Nucleus accumbens (tissue), 56 donors: ENCODE measurements at places on chromosomes 6 and 20.

GRCh38 chr6:4599924-4600323, 176.3 kb upstream of the CDYL start:
- no peak for DNase-seq

- DNase-seq, result no peak
Measured at GRCh38 chr20:41309817-41310216, 7.7 kb downstream of the ZHX3 start.

DNA sequence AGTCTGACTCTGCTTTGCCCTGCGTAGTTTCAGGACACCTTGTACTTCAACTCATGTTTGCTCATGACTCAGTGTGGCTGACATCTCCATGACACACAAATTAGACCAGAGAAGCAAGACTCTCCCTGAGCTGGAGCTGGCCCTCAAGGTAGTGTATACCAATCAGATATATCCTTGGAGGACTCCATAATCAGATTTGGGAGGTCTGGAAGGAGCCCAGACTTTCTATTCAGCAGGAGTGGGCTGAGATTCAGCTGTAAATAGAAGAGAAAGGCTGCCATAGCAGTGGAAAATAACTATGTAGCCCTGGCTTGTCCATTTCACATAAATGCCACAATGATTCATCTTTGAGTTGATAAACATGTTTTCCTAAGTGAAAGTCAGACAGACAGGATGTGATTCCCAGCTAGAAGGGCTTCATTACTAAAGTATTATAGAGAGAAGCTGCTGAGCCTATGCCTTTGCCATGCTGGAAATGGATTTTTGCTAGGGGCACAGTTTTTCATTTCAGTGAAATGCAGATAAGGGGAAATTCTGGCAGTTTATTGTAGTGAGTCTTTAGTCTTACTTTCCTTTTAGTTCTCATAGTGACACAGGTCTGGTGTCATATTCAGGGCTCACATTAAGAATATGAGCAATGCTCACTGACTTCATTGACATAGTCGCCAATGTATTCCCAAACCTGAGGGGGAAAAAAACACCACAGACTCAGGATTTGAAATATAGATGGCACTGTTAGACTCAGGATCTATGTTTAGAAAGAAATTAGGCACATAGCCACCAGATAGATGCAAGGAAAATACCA, 95.3 kb downstream of the CLVS2 start:
- no peak for DNase-seq

DNA sequence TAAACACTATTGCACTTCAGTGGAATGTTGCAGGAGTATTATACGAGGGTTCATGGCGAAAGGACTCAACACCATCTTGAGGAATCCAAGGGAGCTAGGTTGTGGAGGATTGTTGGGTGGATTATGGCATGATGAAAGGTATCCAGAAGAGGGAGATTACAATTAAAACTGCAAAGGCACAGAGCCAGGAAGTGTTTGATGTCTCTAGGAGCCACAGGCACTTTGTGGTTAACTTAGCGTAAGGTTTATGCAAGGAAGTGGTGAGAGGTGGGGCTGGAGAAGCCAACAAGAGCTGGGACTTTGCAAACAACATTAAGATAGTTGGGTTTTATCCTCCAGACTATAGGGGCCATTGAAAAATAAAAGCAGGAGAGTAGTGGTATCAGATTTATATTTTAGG, 86.6 kb upstream of the TPD52L1 start:
- DNase-seq, result no peak

- DNase-seq, result no peak
Measured at GRCh38 chr6:166637812-166638572, 10.9 kb upstream of the RPS6KA2 start.

GRCh38 chr20:63191400-63191799, 24.5 kb downstream of the YTHDF1 start:
- no peak for DNase-seq

GRCh38 chr20:40946451-40946850, 82.2 kb upstream of the TOP1 start:
- DNase-seq, result no peak

GRCh38 chr6:67694127-67694526, 941.0 kb upstream of the ADGRB3 start:
- no peak for DNase-seq

DNA sequence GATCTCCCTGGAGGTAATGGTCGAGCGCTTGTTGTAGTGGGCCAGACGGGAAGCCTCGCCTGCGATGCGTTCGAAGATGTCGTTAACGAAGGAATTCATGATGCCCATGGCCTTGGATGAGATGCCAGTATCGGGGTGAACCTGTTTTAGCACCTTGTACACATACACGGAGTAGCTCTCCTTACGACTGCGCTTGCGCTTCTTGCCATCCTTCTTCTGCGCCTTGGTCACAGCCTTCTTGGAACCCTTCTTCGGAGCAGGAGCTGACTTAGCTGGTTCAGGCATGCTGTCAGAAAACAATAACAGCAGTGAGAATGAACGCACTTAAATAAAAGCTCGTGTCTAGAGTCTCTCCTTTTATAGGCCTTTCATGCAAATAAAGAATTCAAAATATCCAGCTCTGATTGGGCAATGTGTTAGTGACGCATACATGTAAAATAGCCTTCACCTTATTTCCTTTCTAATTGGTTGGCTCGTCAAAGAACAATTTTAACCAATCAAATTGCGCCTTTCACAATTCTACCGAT, 129.2 kb downstream of the HFE start:
- DNase-seq, result peak; percentile 54

DNA sequence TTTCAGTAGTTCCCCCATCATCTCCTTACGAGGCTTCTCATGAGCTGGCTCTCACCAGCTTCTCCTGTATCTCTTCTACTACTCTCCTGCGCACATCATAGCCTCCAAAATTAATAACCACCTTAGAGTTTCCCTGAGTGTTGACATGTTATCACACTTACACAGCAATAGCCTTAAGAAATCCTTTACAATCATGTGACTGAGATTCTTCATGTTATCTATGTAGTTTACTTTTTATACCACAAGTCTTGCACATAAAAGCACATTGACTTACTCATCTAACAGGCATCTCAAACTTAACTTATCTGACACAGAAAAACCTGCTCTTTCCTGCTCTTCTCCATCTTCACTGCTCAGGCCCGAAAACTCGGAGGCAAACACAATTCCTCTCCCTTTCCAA, 103.7 kb upstream of the TAB2 start:
- DNase-seq, result no peak

DNA sequence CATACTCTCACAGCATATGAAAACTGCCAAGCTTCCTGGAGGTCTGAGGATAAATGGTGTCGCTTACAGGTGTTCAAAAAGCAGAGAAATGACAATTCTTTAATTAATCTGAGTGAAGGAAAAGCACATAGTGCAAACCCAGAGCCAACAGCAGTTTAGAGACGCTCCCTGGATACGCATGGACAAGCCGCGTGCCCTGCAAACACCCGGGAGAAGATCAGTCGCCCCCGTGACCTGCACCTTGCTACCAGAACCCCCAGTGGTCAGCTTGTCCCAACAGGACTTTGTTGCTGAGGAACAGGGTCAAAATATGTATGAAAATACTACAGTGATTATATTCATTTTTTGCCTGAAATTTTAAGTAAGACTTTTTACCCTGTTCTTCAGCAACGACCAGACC, 93.9 kb downstream of the PSMG4 start:
- DNase-seq, result no peak

DNA sequence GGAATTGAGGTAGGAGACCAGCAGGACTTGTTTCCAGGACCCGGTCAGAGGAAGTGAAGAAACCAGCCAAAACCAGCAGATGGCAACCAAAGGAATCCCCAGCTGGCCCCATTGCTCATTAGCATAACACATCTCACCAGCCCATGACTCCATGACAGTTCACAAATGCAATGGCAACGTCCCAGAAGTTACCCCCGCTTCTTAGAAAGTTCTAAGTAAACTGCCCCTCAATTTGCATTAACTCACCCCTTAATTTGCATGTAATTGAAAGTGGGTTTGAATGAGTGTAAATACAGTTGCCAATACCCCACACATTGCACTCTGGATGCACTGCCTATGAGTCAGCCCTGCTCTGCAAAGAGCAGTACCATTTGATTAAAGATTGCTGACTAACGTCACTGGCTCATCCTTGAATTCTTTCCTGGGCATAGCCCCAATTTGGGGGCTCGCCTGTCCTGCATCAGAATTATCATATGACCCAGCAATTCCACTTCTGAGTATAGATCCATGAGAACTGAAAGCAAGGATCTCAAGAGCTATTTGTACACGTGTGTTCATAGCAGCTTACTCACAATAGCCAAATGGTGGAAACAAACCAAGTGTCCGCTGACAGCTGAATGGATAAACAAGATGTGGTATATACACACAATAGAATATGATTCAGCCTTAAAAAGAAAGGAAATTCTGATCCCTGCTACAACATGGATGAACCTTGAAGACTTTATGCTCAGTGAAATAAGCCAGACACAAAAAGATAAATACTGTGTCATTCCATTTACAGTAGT, 36.4 kb downstream of the MYLK4 start:
- DNase-seq, result no peak

GRCh38 chr20:13455713-13456112, 183.0 kb downstream of the TASP1 start:
- no peak for DNase-seq

DNA sequence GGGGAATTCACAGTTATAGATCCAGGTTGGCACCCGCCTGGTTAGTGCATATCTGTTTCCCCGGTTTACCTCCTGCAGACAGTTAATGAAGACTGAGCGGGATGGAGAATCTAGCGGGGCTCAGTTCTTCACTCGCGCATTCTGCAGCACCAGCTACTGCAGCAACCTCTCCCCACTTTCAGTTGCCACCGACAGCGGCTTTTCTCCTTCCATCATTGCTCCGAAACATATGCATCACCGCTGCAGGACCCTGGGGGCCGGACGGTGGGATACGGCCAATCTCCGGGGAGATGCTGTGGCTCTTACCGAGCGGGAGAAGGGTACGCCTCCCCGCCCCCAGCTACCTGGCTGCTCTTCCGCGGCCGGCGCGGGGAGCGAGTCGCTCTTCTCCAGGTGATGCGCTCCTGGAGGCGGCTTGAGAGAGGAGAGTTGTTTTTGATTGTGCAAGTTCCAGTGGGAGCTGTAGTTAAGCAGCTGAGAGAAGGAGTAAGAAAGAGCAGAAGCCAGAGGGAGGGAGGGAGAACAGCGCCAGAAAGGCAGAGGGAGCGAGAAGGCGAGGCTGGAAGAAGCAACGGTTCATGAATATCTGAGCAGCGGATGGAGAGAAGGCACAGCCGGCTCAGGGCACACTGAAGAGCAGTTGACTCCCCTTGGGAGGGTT, at the start of gene SGK1:
Gene SGK1 (minus strand): TSS at position 642 of the 661 bp plus-strand sequence. CDS start 652 bp downstream, outside the sequence.
- DNase-seq, result peak; percentile 67

GRCh38 chr6:1670711-1671462, 61.2 kb downstream of the FOXC1 start:
- DNase-seq, result no peak

GRCh38 chr6:99402448-99402847, 8.5 kb upstream of the COQ3 start:
- no peak for DNase-seq

- DNase-seq, result no peak
Measured at GRCh38 chr20:40844332-40844731, 155.3 kb upstream of the MAFB start.

DNA sequence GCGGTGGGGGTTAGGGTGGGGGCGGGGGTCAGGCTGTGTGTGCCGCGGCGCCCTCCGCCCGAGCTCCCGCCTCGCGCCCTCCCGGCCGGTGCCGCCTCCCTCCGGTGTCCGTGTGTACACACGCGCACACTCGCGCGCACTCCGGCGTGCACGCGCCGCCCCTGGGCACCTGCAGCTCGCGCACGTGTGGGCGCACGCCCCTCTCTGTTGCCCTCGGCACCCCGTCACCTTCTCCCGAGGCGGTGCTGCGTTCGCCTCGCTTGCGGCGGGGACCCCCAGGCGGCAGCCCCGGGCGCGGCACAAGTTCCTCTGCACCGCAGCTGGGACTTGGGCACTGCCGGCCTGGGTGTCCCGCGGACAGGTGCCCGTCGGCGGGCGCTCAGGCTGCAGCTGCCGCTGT, 525 bp downstream of the MACROD2 start:
- peak; percentile 41 for DNase-seq

DNA sequence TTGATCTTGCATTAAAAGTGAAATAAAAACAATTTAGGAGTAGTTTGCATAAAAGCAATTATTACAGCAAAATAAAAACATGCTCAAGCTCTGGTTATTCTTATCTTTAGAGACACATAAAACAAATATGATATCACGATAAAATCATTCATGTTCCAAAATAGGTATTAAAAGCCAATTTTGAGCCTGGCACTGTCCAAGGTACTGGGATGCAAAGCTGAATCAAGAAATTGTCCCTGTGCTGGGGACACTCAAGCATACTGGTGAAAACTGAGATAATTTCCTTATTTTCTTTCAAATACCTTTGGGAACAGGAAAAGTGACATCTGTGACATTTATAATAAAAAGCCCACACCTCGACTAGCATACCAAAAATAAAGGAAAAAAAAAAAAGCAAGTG, 931 bp upstream of the MTCL3 start:
- no peak for DNase-seq

DNA sequence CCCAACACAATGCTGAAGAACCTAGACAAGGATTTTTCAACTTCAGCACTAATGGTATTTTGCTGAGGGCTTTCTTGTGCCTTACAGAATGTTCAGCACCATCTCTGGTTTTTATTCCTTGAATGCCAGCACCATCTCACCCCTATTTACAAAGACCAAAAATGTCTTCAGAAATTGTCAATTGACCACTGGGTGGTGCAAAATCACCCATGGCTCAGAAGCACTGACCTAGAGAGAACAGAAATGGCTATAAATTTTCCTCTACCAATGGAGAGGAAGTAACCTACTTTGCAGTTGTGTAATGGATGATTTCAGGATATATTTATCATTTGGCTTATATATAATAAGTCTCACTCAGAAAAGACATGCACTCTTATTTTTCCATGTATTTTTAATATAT, 431.0 kb upstream of the IRAK1BP1 start:
- no peak for DNase-seq

DNA sequence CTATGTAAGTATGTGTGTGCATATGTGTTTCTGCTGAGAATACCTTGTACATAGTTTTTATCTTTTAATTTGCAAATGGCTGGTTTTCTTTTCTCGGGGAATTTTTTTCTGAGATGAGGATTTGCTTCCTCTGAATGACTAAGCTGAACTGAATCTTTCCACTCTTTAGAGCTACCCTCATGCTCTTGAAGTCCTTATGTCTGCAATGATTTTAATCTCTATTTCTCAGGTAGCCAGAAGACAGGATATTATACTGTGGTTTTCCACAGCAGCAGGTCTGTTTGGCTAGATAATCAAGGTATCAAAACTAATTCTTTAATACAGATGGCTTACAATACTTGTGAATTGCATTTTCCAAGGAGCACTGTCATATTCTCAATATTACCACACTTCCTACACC, 114.7 kb downstream of the PLCB1 start:
- DNase-seq, result no peak

DNA sequence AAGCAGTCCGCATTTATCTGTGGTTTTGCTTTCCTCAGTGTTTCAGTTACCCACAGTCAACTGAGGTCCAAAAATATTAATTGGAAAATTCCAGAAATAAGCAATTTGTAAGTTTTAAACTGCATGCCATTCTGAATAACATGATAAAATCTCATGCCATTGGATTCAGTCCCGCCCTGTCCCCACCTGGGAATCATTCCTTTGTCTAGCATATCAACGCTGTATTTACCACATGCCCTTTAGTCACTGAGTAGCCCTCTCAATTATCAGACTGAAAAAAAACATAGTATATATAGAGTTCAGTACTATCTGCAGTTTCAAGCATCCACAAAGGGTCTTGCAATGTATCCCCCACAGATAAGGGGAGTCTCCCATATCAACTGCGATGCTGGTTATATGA, 17.1 kb downstream of the RANBP9 start:
- no peak for DNase-seq

GRCh38 chr6:107354451-107354850, 104.9 kb downstream of the PDSS2 start:
- no peak for DNase-seq
